ENCODE measurements at places on chromosomes 6 and 20.

- DNase-seq, result no peak
Measured at GRCh38 chr6:40583709-40584108, 3.5 kb downstream of the LRFN2 start.

GRCh38 chr6:156659822-156660198 lies 117.4 kb upstream of the ARID1B start:
- DNase-seq, result no peak

DNA sequence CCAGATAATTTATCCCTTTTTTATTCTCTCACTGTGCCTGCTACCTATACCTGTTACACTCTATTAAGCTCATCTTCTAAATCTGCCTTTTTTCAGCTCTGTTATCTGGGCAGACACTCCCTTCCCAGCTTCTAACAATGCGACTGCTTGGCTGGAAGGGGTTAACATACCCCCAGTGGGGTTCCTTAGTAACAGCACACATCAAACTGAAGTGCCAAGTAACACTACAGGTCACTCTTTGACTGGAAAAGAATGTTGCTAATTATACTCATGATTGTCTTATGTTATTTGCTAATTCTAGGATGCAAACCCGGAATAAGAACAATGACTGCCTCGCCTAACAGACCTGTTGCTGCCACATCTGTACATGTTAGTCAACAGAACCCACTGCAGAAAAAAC lies 203.5 kb downstream of the EPM2A start:
- no peak for DNase-seq

GRCh38 chr6:110412360-110412759 lies 3.0 kb downstream of the DDO start:
- no peak for DNase-seq

DNA sequence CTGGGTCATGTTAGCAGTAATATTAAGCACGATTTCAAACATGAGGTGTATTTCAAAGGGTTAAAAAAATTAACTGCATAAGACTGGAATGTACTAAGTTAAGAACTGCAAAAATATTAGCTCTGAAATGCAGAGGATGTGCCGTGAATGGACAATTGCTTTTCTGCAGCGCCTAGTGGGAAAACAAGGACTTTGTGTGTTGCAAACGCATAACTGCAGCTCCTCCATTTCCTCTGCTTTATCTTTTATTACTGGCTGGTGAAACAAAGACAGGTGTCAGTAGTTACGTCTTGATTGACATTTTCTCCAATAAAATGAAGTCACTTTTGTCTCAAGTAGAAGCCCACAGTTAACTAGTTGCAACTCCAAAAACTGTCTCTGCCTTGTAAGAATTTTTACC lies 1.7 kb downstream of the PDE7B start:
- no peak for DNase-seq

DNA sequence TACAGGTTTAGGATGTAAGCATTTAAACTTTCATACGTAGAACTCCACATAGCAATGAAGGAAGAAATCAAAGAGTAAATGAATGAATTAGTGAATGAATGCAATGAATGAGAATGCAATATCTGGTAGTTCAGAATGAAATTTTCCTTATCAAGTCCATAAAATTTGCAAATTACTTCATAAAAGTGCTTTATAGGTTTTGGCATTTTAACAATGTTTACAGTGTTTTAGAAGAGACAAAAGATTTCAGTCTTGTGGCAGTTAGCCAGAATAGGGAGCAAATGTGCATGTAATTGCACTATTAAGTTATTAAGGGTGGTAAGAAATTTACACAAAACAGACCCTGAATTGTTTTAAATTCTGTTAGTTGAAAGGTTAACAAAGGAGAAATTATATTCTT lies 739.4 kb upstream of the FLRT3 start:
- no peak for DNase-seq

- no peak for DNase-seq
Measured at GRCh38 chr6:3331971-3332370, 73.2 kb downstream of the PSMG4 start.

- DNase-seq, result no peak
Measured at GRCh38 chr20:25044261-25044560, 13.7 kb downstream of the ACSS1 start.

GRCh38 chr6:89542866-89543265 lies 95.7 kb downstream of the LYRM2 start:
- no peak for DNase-seq

DNA sequence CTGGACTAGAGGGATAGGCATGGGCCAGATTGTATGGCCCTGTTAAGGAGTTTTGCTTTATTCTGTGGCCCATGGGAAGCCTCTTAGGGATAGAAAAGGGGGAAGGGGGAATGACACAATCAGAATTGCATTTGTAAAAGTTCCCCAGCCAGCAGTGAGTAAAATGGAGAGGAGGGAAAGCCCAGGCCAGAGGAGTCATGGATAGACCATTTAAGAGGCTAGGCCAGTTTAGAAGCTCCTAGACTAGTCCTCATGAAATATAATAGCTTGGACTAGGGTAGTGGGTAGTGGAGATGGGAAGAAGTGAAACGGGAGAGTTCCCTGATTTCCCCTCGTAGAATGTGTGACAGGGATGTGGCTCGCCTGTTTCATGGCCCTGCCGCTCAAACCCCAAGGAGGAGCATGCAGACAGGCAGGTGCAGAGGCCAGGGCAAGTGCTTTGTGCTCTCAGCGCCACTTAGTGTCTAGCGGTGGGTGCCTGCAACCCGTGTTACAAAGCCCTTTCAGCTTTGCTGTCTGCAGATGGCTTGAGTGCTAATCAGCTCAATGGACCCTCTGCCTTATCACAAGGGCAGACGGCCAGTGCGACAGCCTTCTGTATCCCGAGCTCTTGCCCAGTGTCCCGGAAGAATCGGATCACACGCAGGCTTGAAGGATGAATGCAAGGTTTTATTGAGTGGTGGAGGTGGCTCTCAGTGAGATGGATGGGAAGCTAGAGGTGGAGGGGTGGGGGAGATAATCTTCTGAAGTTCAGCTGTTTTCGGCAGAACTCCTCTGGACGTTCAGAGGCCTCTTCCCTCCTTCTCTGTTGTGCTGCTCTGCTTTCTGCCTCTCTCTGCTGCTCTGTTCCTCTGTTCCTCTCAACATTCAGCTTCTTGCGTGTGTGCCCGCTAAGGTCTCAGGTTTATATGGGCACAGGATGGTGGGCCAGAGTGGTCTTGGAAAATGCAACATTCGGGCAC lies 141.1 kb downstream of the CEP57L1 start:
- DNase-seq, result peak; percentile 13

DNA sequence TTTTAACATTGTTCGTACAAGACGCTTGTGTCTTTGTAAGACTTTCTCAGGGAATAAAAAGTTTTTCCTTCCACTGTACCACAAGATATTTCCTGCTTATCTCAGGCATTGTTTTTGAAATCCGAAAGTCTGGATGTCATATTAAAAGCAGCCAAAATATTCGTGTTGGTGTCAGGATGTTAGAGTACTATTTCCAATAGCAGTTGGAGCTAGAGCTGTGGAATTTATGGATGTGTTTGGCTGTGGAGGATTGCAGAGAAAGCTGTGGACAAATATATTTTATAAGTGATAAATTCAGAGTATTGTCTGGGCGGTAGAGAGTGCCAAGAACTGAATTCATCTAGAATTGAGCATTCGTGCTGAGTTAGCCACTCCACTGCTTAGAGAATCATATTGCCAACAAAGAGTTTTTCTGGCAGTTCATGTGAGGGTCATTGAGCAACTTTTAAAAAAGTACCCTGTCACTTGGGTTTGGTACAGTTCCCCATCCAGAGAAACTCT lies 57.7 kb downstream of the ZDHHC14 start:
- DNase-seq, result no peak

DNA sequence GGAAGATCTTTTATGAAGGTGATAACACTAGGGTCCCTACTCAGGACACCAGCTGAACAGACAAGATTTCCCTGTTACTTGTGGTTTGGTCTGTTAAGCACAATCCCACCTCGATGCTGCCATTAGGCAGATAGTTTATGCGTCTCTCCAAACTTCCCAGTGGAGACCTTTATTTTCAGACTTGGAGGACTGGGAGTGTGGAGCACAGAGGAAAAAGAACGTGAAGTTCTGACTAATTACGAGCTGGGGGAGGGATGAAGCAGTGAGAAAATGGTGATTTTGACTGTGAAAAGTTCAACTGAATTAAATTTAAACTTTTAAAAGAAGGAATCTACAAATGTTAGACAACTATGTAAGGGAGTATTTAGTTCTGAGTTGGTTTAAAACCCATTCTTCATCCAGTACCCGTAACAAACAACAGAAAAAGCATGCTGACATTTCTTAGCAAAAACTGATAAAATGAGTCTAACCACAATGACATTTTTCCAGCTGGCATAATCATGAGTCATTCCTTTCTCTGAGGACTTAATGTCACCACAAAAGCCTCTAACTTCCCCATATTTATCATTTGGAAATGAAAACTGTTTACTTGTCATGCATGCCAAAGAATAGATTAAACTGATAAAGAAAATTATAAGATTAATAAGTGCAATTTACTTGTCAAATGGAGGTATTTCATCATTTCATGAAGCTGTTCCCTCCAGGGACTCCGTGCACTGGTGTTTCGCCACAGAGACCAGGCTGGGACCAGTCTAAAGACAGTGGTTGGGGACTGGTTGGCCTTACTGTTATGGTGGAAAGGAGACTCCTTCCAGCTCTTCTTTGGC lies 113.3 kb upstream of the SSTR4 start:
- DNase-seq, result no peak
